ENCODE measurements at places on chromosomes 12 and 14.
A peak's percentile ranks its signal among the peaks of the same experiment; 100 is the strongest.

GRCh38 chr12:6469092-6469491, 1.4 kb downstream of the VAMP1 start:
- DNase-seq: no peak

- no peak for DNase-seq
Observed at GRCh38 chr12:78271546-78271945, 440.9 kb downstream of the NAV3 start.

- no peak for DNase-seq
Observed at GRCh38 chr12:108414021-108414420, 74.9 kb upstream of the CMKLR1 start.

GRCh38 chr12:21631367-21631766, 26.3 kb downstream of the LDHB start:
- DNase-seq: no peak

DNA sequence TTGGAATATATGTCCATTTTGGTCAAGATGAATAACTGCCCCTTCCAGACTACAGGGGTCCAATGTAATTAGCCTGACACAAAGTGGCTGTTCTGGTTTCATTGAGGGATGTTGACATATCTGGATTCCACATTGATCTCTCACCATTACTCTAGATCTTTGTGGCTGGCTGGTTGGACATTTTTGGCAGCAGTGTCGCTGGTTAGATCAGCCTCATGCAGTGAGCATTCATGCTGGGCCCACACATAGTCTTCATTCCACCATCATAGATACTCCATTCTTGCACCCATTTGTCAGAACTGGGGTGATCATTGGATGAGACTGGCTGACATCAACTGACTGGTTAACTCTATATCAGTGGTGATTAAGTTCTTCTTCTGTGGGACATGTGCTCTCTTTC, 74.4 kb downstream of the MGST1 start:
- DNase-seq: no peak

DNA sequence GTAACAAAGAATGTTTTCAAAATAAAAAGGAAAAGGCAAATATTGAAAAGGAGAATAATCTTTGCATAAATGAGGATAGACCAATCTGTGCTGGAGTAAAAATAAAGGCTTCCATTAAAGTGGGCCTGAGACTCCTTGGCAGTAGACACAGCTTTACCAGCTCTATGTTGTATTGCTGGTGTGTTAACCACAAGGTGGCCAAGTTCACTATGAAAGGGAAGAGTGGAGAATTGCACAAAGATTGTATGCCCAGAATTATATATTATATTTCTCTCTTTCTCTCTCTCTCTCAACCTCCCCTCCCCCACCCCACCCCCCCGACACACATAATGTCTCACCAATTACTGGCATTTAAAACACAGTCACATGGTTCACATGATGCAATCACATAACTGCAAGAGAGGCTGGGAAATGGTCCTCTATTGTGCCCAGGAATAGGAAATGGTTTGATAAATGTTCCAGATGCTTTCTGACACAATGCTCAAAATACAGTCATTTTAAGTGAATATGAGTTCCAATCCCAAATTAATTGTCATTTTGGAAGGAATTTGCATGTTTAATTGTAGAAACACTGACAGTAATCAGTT, 222.6 kb upstream of the SYT1 start:
- DNase-seq: no peak

- DNase-seq: peak; percentile 27
Observed at GRCh38 chr14:67764496-67764895, 51.9 kb downstream of the ZFYVE26 start.

DNA sequence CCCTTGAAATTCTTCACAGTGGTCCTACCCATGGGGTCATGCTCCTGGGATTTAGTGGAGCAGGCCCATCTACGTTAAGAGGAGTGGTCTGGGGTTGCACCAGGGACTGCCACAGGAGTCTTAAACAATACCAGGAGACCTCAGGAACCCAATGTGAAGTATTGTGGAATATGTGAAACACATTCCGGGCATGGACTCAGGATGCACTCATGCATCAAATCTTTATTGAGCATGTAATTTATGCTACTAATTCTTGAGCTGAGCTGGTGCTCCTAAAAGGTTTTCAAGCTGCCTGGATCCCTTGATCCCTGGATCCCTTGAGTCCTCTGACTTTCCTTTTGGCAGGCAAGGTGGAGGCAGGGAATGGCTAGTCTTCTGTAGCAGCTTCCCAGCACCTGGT, 8.8 kb downstream of the SERPINA10 start:
- no peak for DNase-seq

GRCh38 chr14:68695326-68695768, 97.5 kb downstream of the ZFP36L1 start:
- no peak for DNase-seq

DNA sequence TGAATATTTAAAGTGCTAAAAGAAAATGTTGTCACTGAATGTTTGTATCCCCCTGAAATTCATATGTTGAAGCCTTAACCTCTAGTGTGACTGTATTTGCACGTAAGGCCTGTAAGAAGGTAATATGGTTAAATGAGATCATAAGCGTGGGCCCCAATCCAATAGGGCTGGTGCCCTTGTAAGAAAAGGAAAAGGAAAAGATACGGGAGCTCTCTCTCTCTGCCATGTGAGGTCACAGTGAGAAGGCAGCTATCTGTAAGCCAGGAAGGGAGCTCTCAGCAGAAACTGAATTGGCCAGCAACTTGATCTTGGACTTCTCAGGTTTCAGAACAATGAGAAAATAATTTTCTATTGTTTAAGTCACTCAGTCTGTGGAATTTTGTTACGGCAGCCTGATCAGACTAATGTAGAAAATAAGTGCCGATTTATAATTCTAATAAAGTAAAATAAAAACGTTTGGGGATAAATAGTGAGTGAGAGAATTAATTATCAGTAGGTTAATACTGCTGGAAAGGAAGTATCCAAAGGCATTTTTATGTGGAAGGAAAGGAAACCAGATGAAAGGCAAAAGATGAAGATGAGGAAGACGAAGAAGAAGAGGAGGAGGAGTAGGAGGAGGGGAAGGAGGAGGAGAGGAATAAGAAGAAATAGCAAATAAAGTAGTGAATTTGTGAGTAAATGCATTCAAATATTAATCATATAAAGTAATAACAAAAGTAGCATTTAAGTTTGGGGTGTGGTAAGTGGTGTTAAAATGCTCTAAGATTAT, 188.5 kb upstream of the KRR1 start:
- DNase-seq: no peak

- DNase-seq: no peak
Observed at GRCh38 chr12:53236443-53237111, 4.6 kb upstream of the RARG start.

GRCh38 chr14:51488569-51489220, 163.0 kb upstream of the FRMD6 start:
- DNase-seq: no peak

- DNase-seq: no peak
Observed at GRCh38 chr12:125131958-125132357, 66.7 kb downstream of the AACS start.

DNA sequence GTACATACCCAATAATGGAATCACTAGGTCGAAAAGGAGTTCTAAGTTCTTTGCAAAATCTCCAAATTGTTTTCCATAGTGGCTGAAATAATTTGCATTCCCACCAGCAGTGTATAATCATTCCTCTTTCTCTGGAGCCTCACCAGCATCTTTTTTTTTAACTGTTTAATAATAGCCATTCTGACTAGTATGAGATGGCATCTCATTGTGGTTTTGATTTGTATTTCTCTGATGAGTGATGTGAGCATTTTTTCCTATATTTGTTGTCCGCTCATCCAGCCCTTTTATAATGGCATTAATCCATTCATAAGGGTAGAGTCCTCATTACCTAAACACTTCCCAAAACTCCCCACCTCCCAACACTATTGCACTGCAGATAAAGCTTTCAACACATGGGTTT, 278.3 kb downstream of the SEC23A start:
- DNase-seq: no peak

GRCh38 chr14:73723797-73724661, 9.8 kb upstream of the PNMA1 start:
- DNase-seq: no peak

GRCh38 chr12:108239378-108239777, 99.7 kb downstream of the CMKLR1 start:
- DNase-seq: no peak

GRCh38 chr14:55711175-55711811, 131.3 kb downstream of the KTN1 start:
- DNase-seq: no peak

- no peak for DNase-seq
Observed at GRCh38 chr12:2666411-2666810, 128.4 kb upstream of the FKBP4 start.

GRCh38 chr12:39300799-39301198, 142.1 kb downstream of the KIF21A start:
- no peak for DNase-seq

GRCh38 chr12:129195081-129195480, 341.8 kb downstream of the GLT1D1 start:
- DNase-seq: no peak

GRCh38 chr12:57320639-57321038, 69.7 kb upstream of the STAC3 start:
- DNase-seq: no peak

- no peak for DNase-seq
Observed at GRCh38 chr12:124565656-124566160, 1.7 kb downstream of the NCOR2 start.

DNA sequence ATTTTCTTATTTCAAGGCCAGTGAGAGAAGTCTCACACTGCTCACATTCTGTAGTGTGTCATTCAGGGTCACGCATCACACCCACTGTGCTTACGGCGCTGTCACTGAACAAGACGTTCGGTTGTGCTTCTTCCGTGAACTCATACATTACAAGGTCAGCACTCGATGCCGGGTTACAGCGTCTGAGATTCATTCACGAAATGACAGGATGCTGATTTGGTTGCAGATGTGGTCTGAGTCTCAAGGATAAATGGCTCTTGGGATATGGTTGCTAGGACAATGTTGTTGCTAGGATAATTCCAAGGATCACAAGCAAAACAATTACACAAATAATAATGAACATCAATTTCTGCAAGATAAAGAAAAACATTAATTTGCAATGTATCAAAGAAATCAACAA, 47.4 kb downstream of the STX2 start:
- DNase-seq: no peak

GRCh38 chr12:77861317-77861716, 30.6 kb downstream of the NAV3 start:
- no peak for DNase-seq

DNA sequence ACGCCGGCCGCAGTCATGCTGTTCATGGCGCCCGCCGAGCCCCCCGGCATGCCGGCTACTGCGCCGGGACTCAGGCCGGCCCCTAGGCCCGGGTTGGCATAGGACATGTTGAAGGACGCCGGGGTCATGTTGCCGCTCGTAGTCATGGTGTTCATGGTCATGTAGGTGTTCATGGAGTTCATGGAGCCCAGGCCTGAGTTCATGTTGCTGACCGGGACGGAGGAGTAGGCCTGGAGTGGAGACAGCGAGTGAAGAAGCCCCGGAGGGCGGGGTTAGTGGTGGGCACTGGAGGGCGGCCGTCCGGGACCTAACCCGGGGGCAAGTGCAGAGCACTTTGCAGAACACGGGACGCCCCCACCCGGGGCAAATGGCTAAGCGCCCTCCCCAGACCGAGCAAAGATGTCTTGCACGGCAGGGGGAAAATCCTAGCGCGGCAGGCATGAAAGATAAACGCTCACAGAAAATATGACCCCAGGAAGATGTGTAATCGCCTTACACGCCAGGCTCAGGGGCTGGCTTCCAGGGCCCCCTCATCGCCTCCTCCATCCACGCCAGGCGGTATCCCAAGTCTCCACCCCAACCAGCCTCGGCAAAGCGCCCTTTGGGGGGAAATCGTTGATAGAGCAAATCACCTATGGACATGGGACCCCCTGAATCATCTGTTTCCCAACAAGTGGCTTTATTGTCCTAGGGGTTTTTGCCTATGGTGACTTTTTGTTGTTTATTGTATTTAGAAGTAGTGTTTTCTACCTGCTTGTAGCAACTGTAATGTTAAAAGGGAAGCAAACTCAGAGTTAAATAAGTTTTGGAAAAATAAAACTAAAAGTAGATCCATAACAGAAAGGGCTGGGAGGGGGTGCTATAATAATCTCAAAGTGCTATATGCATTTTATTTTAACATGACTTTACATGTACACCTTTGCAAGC, 2.3 kb downstream of the FOXA1 start:
- peak; percentile 31 for DNase-seq
